ENCODE measurements at places on chromosomes 4 and X. TPM values are rescaled to one million over a fixed set of nuclear protein-coding genes. Genes with fewer than 3 reads are reported as not detected.

PPEF2 gene
- not detected for total RNA-seq

TMEM184C gene
- total RNA-seq = 34.9 TPM

FAM149A gene
- total RNA-seq = 0.64 TPM

ARHGAP6 gene
- total RNA-seq = under 0.01 TPM

DNA sequence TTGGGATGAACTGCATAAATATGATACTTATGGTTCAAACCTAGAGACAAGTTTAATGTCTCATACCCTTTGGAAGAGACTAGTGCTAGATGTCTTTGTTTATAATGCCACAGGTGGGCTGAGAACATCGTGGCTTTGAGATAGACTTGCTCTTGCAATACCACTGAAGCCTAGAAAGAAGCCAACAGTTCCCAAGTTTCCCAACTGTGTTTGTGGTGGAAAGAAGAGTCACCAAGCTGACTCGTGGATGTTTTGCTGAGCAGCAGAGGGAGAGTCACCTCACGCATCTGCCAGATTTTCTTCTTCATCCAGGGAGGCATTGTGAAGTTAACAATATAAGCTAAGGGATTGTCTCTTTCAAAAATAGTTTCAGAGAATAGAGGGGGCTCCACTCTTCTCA is 1076.2 kb downstream of the C4orf33 start:
- no peak for DNase-seq

DNA sequence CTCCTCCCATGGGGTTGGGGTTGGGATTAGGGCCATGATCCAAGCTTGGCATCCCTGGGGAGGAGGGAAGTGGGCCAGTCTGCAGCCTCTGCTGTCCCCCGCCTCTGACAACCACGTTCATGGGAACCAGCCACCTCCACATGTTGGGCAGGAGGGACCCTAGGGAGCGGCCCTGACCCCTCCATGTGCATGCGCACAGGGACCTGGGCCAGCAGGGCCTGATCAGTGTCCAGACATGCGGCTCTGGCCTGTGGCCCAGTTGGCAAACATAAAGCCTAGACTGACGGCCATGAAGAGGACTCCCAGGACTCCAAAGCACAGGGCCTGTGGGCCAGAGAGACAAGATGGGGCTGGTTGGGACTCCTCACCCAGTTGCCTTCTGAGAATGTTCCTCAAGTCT is 11.3 kb downstream of the SLC38A5 start:
- no peak for DNase-seq

- DNase-seq = peak; percentile 10
Measured at GRCh38 chr4:77861495-77861894, 1.1 kb upstream of the MRPL1 start.

- DNase-seq = no peak
Measured at GRCh38 chrX:65723706-65724105, 56.3 kb downstream of the MSN start.

DNA sequence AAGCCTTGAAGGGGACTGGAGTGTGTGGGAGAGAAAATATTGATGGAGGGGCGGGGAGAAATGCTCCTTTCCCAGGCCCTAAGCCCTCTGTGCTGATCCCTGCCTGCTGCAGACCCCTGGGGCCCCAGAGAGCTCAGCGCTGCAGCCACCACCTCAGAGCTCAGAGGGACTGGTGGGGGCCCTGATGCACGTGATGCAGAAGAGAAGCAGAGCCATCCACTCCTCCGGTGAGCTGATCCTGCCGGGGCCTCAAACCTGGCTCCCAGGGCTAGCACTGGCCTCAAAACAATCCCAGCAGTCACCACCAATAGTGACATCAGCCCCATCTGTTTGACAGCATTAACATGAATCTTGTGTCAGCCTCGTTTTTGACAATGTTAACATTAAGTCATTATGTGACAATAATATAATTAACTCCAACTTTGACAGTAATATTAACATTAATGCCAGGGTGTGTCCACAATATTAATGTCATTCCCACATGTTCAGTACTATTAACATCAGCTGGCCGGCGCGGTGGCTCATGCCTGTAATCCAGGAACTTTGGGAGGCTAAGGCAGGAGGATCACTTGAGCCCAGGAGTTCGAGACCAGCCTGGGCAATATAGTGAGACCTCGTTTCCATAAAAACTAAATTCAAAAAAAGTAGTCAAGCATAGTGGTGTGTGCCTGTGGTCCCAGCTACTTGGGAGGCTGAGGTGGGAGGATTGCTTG is 5.8 kb downstream of the WAS start:
- DNase-seq = no peak

DNA sequence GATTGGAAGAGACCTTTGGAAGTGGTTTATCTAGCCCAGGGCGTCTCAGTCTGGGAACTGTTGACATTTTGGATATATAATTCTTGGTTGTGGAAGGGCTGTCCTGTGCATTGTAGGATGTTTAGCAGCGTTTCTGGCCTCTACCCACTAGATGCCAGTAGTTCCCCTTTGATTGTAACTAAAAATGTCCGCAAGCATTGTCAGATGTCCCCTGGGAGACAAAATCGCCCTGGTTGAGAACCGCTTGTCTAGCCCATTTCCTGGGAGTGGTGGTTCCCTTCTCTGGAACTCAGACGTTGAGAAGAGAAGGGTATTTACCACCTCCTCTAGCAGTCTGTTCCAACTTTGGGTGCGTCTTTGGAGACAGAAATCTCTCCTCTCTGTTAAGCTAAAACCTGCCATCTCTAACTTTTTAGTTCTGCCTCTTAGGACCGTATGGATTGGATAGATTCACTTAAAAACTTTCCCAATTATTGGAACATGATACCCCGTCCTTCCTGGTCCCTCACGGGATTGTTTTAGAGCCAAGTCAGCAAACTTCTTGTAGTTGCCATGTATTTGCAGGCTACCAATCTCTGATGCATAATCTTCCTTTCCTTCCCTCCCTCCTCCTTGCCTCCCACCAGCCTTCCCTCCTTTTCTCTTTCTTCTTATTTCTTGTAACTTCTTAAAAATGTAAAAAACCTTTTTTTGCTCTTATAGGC is 13.9 kb downstream of the TMEM165 start:
- no peak for DNase-seq

CYTL1 gene
- not detected for total RNA-seq

DNA sequence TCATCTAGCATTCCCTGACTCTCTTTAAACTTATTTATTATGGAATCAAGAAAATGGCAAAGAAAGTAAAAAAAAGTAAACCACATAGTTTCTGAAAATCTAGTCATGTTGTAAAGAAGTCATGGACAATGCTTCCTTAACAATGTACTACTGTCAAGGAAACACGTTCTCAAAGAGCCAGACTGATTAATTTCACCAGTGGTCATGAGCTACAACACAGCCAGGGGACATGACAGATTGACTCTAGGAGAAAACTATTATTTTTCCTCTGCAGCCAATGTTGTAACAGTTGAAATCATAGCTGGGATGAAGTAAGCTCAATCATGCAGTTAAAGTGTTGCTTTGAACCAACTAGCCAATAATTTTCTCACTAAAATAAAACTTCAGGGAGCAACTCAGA is 109.2 kb downstream of the MAPK10 start:
- DNase-seq = no peak

SMIM10L2A gene
- 3.8 TPM for total RNA-seq

GRCh38 chr4:82652062-82652461 is 90.3 kb upstream of the TMEM150C start:
- DNase-seq = peak; percentile 34

- DNase-seq = no peak
Measured at GRCh38 chrX:13520936-13521335, 48.5 kb upstream of the EGFL6 start.

TCEAL6 gene
- total RNA-seq = not detected

GRCh38 chr4:170106900-170107299 is 17.1 kb upstream of the AADAT start:
- no peak for DNase-seq

Data from bronchial epithelial cell (primary cell).